ENCODE measurements at places on chromosomes 5 and 9.

DNA sequence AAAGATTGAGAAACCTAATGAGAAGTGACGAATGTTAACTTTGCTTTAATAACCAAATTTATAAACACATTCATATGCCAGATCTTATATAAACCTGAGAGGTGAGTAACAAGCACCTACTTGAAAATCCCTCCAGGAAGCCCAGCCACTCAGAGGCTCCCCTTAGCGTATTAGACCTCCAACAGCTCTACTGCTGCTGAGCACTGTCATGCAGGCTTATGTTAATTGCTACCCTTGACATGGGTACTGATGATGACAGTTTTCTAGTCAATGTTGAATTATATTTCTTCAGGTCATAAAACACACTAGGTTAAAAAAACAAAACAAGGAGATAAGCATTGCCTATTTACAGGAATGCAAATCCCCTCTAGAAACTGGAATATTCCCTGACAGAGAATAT is 161.2 kb downstream of the MPDZ start:
- no peak for DNase-seq

DNA sequence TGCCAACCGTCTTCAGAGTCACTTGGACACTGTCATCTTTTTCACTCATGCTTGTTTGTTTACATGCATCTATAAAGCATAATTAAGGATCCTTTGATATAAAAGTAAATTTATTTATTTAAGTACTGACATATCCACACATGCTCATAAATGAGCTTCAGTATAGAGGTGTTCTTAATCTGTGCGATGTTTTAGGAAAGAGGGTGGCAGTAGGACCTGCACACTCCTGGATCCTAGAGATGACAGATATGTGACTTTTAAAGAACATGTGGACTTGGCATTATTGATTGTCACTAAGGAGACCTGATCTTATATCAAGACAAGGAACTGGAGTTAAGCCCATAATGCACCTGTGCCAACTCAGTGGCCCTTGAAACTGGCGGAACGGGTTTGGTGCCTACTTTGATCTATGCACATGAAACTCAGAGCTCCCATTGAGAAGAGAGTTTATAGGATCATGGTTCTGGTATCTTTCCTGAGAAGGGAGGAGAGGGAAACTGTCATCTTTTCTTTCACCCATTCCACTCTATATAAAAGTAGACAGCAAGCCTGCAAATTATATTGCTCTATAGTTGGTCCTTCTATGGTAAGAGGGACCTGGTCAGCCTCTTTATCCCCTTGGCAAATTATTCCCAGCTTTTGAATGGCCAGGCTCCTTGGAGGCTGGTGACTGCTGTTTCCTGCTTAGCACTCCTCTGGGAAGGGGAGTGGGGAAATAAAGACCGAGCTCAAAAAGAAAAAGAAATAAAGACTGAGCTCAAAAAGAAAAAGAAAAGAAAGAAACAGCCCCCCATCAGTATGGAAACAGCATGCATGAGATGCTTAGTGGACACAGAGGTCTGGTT is 57.8 kb upstream of the LIFR start:
- peak; percentile 62 for DNase-seq

DNA sequence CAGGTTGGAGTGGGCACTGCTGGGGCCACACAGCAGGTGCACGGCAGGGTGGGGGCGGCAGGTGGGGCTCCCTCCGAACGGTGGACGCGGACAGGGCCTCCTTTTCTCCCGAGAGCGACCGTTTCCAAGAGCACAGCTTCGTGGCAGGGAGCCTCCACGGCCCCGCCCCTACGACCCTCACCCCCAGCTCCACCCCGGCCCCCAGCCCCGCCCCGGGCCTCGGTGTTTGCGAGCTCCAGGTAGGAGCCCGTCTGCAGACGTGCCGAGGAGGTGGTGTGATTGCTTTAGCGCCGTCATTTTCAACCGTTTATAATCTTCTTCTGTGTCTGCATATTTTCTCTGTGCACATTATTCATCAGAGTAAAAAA is 8.8 kb downstream of the GRIN1 start:
- no peak for DNase-seq

GRCh38 chr5:112200131-112200530 is 218.9 kb downstream of the EPB41L4A start:
- DNase-seq = no peak

- DNase-seq = peak; percentile 21
Measured at GRCh38 chr5:128905568-128906110, 59.6 kb upstream of the SLC27A6 start.
